ENCODE measurements at places on chromosomes 13 and 19.

DNA sequence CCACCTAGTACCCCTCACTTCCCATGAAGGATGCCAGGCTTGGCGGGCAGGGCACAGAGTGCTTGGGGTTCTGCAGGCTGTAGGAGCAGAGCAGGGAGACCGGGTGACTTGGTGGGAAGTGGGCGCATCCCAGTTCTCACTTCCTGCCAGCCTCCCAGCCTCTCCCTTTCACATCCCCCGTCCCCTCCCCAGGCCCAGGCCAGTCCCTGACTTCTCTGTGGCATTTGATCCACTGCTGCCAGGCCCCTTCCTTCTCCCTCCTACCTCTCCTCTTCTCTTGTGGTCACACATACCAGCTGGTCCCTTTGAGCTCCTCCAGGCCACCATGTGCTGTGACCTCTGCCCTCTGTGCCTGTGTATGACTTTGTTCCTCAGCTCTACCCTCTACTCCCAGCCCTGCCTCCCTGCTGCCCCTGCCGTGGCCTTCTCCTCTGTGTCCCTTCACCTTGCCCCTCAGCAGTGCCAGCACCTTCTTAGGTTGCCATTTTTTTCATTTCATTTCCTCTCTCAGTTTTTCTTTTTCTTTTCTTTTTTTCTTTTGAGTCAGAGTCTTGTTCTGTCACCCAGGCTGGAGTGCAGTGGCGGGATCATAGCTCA is 19.5 kb downstream of the MYO1F start:
- no peak for DNase-seq

GRCh38 chr19:19081642-19082151 is 17.9 kb downstream of the SLC25A42 start:
- DNase-seq = no peak

DNA sequence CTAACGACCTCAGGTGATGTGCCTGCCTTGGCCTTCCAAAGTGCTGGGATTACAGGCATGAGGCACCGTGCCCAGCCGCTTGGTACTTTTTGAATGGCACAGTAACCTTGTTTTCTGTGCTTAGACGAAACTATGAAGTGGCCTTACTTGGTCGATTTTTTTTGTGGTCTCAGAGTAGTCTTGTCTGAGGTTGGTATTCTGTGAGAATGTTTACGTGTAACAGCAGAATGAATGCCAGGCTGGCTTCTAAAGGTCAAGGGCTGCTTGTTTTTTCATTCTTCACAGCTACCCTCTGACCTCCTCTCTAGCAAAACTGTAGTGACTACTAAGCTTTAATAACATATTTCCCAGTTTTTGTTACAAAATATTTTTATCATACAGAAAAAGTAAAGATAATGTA is 313.3 kb downstream of the GPC6 start:
- DNase-seq = no peak

GRCh38 chr13:108402850-108403249 is 133.3 kb downstream of the TNFSF13B start:
- DNase-seq = no peak

DNA sequence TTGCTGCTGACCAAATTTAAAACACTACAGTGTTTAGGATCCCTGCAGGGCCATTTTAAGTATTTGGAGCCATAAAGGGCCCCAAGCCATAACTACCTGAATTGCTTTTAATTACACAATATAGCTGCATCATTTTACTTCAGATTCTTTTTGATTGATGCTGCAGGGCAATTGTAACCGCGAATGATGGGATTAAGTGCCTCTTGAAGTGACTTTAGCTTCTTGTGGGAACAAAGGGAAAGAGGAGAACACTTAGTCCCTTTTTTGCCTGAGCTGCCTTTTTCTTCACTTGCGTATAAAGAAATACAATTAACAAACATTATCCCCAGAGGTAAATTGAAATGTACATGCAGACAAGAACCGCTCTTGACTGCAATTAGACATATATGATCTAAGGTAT is 228.5 kb downstream of the ZIC5 start:
- DNase-seq = no peak

GRCh38 chr13:27621116-27621365 is 651 bp upstream of the POLR1D start:
- no peak for DNase-seq

- no peak for DNase-seq
Observed at GRCh38 chr13:100513987-100514670, 74.5 kb downstream of the GGACT start.

DNA sequence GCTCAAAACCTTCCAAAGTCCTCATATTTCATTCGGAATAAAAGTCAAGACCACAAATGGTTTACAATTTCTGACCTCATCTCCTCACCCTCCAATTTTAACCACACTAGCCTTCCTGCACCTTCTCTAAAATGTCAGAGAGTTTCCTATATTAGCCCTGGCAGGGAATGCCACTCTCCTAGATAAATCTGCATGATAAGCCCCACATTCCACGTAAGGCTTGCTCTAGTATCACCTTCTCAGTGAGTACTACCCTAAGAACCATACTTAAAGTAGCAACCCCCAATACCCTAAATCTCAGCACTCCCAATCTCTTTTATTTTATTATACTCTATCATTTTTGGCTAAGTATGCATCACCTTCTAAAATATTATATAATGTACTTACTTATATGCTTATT is 100.5 kb upstream of the SLITRK5 start:
- DNase-seq = no peak

- no peak for DNase-seq
Observed at GRCh38 chr19:44278181-44278690, 18.6 kb downstream of the ZNF233 start.

GRCh38 chr13:72849571-72849970 is 67.6 kb downstream of the PIBF1 start:
- no peak for DNase-seq

- peak; percentile 64 for DNase-seq
Observed at GRCh38 chr13:48562296-48563066, 29.6 kb upstream of the RCBTB2 start.

DNA sequence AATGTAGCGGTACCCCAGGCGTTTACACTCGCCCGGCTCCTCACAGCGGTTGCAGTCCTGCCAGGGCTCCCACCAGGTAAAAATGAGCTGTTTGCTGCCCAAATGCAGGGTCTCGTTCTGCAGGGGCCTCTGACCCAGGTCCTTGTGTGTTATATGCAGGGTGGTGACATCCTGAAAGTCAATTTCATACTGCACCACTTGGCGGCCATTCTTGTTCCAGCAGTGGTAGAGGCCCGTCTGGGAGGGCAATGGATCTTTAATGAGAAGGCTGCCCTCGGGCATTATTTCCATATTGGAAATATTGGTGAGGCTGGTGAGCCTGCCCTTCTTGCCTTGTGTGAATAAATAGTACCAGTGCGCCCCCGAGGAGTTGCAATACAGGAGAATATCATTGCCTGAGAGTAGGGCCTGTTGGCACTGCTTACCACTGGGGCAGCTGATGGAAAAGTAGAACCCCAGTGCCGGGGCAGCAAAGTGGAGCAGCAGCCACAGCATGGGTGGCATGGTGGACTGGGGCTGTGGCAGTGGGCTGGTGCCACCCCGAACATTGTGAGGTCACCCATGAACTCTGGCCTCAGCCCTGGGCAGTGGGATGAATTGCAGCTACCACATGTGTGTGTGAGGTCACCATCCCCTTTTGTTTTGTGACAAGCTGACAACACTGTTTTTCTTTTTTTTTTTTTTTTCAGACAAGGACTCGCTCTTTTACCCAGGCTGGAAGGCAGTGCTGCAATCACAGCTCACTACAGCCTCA is at the start of gene FAM187B:
Gene FAM187B, minus strand, starts transcription at position 563 of the 754 bp plus-strand sequence. Its CDS starts 59 bp downstream, at position 504.
- DNase-seq = no peak

GRCh38 chr13:93709506-93710244 is 483.1 kb downstream of the GPC6 start:
- DNase-seq = no peak

DNA sequence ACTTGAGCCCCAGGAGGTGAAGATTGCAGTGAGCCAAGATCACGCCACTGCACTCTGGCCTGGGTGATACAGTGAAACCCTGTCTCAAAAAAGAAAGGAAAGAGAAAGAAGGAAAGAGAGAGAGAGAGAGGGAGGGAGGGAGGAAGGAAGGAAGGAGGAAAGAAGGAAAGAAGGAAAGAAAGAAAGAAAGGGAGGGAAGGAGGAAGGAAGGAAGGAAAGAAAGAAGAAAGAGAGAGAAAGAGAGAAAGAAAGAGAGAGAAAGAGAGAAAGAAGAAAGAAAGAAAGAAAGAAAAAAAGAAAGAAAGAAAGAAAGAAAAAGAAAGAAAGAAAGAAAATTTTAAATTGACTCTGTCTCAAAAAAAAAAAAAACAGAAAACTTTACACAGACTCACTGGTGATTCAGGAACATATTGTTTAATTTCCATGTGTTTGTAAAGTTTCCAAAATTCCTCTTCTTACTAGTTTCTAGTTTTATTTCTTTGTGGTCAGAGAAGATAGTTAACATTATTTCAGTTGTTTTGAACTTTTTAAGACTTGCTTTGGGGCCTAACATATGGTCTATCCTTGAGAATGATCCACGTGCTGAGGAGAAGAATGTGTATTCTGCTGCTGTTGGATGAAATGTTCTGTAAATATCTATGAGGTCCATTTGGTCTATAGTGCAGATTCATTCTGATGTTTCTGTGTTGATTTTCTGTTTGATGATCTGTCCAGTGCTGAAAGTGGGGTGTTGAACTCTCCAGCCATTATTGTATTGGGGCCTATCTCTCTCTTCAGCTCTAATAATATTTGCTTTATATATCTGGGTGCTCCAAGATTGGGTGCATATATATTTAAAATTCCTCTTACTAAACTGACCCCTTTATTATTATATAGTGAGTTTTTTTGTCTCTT is 204.4 kb upstream of the SERP2 start:
- DNase-seq = no peak

GRCh38 chr13:84917252-84917878 is 881.9 kb downstream of the SLITRK6 start:
- DNase-seq = no peak

DNA sequence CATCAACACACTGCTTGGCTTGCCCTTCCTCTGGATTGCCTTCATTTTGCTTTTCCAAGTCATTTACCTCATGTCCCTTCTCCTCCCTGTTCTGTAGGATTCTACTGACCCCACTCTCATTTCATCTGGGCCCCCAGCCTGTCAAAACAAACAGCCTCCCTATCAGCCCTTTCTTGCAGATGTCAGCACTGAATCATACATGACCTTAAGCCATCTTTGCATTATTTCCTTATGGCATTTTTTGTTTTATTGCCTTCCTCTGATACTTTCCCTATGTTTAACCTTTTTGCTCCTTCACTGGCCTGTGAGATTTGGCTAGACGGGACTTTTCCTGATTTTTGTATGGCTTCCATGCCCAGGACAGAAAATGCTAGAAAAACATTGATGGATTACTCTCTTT is 8.7 kb downstream of the LRCH1 start:
- DNase-seq = no peak

- DNase-seq = no peak
Observed at GRCh38 chr13:112932971-112933370, 36.0 kb upstream of the MCF2L start.

DNA sequence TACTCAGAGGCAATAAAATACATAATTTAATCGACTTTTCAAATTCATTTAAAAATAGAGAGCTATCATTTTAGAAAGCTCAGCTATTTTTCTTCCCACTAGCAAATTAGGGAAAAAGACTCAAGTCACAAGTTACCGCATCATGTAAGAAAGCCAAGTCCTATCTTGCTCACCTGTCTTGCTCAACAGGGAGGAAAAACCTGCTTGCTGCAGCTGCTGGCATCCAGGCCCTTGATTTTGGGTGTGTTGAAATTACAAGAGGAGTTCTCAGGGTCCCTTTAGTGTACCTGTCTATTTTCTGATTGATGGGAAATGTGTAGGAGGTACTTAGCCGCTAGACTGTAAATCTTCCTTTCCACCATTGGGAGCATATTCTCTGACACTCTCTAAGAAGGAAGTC is 22.2 kb downstream of the SLC10A2 start:
- no peak for DNase-seq

- DNase-seq = no peak
Observed at GRCh38 chr19:51173681-51174080, 31.6 kb downstream of the SIGLEC7 start.

DNA sequence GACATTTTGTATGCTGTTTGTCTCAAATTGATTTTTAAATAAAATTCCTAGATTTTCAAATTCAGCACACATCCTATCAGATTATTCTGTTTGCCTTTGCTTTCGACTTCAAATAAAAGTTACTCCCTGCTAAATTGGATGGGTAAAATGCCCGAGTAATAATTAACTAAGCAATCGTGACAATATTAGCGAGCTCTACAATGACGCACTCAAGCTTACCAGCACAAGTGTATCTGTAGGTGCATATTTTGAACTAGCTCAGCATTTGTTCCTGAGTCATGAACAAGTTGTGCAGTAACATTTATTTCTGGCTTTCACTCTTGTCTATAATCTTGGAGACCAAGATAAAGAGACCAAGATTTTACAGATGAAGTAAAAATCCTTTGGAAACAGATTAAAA is 113.4 kb downstream of the UBL3 start:
- no peak for DNase-seq

- no peak for DNase-seq
Observed at GRCh38 chr13:65660731-65661130, 1569.4 kb downstream of the PCDH9 start.

- no peak for DNase-seq
Observed at GRCh38 chr19:38831142-38831605, 420 bp downstream of the ECH1 start.

DNA sequence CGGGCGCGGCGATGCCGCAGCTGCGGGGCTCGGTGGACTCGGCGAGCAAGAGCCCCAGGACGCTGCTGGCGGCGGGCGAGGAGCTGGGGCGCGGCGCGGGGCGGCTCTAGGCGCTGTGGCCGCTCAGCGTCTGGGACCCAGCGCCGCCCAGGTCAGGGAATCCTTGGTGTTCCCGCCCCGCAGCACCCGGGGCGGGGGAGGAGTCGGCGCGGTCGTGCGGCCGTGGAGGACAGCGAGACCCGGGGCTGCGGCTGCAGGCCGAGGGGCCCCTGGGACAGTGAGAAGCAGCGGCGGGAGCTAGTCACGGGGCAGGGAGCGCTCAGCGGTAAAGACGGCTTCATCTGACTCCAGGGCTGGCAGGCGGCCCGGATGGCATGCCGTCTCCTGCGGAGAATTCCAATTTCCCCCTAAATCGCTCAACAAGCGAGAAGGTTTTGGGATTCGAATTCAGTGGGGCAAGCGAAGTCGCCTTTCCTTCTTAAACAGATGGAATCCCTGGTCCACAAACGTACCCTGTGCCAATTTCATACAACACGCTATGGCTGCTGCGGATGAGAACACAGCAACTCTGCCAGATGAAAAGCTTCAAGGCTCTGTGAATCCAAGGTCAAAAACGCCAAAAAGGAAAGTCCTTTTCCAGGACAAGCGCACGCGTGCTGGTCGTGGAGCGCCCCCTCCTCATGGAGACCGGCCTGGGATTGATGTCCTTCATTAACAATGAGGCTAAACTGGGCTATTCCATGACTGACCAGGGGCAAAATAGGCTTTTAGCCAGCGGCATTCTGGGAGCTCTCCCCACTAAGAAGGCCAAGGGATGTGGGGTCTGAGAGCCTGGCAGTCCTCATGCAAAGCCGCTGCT is 4.2 kb upstream of the ZSCAN4 start:
- no peak for DNase-seq

DNA sequence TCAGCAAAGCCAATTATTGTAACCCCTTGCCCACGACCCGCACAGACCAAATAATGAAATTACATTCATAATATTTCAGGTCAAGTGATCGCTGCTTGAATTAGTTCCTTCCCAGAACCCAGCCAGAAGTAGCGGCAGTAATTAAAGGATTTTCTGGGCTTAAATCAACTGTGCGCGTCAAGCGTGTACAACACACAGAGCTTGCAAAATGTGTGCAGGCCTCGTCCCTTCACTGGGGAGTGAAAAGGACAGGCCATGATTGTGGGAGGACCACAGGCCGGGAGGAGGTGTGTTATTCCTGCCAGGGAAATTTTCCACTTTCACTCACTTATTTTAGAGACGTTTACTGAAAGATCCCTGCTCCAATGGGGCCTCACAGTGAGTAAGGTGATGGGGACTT is 84.9 kb downstream of the CHST8 start:
- DNase-seq = no peak

- DNase-seq = no peak
Observed at GRCh38 chr13:100214886-100215285, 126.0 kb downstream of the PCCA start.
